Umbilical cord (tissue), 2 donors: ENCODE measurements at places on chromosomes 1 and 21.

DNA sequence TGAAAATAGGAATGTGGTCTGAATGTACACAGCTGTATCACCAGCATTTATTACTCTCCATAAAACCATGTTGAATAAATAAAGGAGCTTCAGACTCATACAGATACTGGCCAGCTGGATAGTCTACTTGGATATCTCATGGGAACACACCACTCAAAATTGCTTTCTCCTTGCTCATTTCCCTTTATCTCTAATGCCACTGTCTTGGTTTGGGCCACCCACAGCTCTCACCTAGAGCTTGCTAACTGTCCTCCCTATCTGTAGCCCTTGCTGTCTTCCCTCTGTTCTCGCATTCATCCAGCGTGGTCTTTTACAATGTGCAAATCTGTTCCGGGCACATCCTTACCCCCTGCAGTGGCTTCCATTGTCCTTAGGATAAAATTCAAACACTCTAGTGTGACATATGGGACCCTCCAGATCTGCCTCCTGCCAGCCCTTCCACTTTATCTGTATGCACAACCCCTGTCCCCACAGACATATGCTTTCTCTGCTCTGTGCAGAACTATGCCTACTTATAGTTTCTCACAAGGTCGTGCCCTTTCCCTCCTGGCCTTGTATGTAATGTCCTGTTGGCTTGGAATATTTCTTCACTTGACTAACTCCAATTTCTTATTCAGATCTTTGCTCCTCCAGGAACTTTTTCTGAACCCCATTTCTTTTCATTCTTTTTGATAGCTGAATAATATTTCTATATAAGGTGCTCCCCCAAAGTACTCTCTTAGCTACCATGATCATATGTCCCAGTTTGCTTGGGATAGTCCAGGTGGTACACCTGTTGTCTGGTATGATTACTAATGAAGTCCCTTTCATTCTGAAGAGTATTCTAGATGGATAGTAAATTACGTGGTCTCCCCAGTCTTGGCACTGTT is 2.9 kb downstream of the FLVCR1 start:
- DNase-seq: no peak

GRCh38 chr1:206908038-206908437 is 10.8 kb downstream of the IL24 start:
- no peak for DNase-seq

GRCh38 chr1:7478809-7479499 is 292.1 kb upstream of the VAMP3 start:
- DNase-seq: no peak

DNA sequence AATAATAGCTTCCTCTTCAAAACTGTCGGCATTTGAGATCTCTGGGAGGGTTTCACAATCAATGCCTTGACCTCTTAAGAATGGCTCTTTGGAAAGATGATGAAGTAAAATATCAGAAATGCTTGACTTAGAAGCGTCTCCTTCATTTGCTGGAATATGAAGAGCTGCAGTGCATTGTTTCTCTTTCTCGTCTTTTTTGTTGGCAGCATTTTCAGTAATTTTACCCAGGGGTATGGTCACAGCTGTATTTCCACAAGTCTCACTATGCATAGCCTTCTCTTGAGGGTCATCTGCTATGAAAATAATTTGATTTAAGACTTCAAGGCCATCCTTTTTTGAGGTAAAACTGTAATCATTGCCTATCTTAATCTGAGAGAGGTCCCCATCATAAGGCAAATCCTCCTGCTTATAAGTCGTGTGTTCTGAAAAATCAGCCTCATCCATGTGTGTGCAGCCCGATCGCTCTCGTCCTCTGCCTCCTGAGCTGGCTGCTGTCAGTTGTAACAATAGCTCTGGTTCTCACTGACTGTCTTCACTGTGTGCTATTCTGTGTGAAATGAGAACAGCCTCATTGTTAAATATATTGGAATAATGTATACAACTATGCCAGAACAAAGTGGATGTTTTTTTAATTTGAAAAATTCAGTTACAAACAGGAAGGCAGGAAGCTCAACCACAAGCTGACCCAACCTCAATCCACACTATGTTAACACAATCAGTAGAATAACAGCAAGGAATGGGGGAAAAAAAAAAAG is 4.5 kb downstream of the AKNAD1 start:
- no peak for DNase-seq

DNA sequence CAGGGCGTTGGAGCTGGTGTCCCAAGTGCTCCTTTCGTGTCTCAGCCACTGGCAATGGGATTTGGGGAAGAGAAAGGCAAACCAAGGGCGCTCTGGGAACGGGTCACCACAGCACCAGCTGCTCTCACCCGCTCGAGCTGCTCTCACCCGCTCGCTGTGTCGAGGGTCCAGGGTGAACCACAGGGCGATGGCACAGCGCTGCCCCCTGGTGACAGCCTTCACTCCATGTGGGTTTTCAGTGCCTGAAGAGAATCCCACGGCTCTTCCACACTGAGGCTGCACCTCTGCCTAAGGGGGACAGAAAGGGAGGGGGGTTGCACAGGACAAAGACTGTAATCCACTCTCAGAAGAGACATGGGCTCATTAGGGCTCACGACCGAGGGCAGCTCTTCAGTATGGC is 7.1 kb upstream of the CLDN19 start:
- DNase-seq: no peak

DNA sequence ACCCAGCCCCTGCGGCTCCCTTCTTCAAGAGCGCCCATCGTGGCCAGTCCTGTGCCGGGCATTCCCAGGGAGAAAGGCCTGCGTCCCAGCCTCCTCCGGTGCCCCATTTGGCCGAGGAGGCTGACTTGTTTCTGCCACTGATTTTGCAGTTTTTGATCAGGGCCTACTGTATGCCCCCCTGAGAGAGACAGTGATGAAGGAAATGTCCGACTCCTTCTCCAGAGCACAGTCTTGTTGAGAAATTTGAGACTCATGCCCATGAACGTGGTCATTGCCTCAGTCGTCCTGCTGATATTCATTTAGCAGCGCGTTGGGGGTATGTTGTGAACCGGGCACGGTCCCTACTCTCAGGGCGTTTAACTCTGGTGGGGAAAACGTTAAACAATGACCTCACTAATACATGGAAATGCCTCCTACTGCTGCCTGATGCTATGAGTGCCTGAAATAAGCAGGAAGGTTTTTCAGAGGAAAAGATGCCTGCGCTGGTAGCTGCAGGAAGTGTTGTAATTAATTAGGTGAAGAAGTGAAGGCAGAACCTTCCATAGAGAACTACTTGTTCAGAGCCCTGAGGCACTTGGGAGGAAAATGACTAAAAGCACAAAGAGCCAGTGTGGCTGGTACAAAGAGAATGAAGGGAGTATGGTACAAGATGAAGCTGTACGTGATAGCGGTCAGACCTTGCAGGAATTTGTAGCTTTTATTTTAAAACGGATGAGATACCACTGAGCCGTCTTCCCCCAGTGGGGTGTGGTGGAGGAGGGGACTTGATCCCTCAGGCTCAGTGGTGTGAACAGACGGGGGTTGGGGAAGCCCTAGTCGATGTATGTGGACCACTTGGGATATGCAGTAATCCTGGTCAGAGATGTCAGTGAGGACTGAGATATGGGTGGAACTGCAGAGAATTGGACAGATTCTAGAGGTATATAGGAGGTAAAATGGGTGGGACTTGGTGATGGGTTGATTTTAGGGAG is 730 bp downstream of the ZCCHC17 start:
- DNase-seq: no peak

DNA sequence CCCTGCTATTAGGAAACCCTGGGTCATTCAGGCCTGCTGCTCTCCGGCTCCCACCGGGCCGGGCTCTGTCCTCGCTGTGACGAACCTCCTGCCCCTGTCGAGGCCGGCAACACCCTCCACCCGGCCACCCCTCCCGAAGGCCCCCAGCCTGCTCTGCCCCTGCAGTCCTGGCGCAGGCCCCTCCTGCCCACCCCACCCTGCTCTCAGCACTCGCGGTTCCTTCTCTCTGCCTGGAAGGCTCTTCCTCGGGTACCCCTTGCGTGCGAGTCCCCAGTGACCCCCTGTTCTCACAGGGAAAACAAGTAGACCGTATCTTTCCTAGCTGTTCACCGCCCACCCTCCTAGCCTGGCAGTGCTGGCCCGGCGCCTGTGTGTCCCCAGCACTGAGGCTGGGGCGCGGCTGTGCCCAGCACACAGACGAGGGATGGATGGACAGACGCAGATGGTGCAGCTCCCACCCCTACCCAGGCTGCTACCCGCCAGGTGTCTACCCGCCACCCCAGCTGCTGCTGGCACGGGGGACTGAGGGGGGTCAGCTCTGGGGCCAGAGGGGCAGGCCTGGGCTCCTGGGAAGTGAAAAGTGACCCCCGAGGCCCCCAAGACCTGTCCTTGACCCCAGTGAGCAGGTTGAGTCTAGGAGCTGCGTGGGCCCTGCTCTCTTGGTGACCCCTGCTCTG is 3.1 kb upstream of the VWA1 start:
- DNase-seq: peak; percentile 34

- peak; percentile 4 for DNase-seq
Measured at GRCh38 chr1:211210052-211210451, 49.1 kb upstream of the RCOR3 start.

GRCh38 chr1:167905182-167905581 is 8.8 kb downstream of the ADCY10 start:
- DNase-seq: no peak

- no peak for DNase-seq
Measured at GRCh38 chr21:14985306-14985705, 79.5 kb downstream of the NRIP1 start.

GRCh38 chr21:27715131-27715530 is 748.2 kb upstream of the ADAMTS5 start:
- no peak for DNase-seq

DNA sequence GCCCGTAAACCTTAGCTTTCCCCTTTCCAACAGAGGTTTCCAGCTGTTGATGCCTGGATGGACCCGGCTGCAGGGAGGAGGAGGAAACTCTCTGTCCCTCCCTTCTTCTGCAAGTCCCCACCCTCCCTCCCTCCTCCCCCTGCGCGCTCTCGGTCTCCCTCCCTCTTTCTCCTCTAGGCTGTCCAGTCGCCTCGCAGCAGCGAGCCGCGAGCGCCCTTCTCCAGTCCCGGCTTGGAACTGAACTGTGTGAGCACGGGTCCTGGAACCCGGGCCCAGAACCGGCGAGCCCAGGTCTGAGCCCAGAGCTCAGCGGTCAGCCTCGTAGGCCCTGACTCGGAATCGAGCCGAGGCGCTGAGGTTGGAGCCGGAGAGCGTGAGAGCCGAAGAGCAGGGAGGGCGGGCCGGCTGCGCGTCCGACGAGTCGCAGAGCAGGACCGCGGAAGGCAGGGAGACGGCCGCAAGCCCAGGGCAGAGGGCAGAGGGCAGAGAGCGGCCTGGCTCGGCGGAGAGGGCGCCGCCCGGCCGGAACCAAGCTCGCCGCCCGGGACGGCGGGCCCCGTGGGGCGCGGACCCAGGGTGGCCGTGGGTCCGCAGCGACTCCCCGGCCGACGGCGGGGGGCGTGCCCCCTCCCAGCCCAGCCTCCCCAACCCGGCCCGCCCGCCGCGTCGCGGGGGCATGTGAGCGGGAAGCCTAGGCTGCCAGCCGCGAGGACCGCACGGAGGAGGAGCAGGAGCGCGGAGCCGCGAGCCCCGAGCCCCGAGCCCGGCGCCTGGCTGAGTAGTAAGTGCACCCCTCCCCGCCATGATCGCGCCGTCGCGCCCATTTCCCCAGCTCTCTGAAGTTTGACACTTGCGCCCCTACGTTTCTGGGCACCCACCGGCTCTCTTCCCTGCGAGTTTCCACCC is at the start of gene SOX13:
Gene SOX13, plus strand, starts transcription at position 185 of the 906 bp plus-strand sequence. CDS start 39,801 bp downstream, outside the sequence.
- peak; percentile 94 for DNase-seq

DNA sequence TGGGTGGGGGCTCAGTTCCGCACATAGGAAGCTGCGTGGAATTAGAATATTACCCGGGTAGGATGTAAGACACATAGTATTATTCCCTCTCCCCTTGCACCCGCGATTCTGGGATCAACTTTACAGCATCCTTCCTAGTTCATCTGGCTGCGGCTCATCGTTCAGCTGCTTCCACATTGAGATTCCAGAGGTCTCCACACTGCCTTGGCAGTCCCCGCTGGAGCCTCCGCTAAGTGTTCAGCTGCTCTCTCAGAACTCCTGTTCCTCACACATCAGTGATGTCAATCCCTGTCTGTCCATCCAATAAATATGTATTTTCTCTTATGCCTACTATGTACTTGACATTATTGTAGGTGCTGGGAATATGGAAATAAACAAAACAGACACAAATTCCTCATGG is 135.6 kb upstream of the SYT6 start:
- DNase-seq: no peak

GRCh38 chr21:25994758-25995163 is 175.8 kb downstream of the APP start:
- no peak for DNase-seq

DNA sequence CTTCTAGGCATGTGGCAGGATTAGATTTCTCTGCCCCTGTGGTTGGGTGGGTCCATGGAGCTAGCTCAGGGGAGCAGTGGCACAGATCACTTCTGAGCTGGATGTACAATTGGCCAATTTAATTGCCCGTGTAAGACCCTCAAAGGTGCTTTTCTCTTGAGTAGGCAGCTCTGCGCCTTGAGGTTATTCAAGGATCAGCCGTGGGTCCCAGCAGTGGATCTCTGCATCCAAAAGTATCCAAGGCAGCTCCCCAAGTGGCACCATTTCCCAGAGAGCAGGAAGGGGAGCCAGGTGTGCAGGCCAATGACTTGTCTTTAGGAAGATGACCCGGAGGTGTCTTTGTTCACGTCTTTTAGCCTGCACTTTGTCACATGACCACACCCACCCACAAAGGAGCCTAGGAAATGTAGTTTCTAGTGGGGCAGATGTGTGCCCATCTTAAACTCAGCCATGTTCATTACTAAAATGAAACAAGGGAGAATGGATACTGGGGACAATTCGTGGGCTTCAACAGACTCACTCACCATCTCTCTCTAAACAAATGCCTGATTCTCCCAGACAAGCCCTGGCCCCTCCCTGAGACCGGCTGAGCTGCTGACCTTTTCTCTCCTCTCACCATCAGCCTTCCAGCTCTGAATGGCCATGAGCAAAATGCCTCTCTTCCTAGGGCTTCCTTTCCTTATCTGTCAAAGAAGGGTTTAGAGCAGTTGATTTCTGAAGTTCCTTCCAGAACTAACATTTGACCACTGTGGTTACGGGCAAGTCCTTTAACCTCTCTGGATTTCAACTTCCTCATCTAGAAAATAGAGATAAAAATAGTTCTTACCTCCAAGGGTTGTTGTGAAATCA is 41.4 kb upstream of the TENT5C start:
- no peak for DNase-seq

- DNase-seq: no peak
Measured at GRCh38 chr1:39859859-39860812, 23.2 kb downstream of the TRIT1 start.

DNA sequence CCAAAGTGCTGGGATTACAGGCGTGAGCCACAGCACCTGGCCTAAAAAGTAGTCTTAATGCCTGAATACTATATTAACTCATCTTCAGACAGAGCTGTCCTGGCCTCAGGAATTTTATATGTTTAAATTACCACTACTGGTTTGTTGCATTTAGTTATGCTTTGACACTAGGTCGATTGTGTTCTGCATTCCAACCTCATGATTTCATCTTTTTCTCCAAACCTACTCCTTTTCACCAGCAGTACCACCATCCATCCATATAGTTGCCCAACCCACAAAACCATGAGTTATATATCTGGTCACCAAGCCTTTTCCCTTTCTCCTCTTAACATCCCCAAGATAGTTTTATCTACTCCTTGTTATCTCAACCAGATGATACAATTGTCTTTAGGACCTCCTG is 22.6 kb downstream of the FMO5 start:
- DNase-seq: no peak

- no peak for DNase-seq
Measured at GRCh38 chr1:19922015-19922688, 1.3 kb downstream of the PLA2G2E start.
